Fibroblast of skin of left biceps (primary cell): ENCODE measurements at places on chromosomes 6 and 20.

DNA sequence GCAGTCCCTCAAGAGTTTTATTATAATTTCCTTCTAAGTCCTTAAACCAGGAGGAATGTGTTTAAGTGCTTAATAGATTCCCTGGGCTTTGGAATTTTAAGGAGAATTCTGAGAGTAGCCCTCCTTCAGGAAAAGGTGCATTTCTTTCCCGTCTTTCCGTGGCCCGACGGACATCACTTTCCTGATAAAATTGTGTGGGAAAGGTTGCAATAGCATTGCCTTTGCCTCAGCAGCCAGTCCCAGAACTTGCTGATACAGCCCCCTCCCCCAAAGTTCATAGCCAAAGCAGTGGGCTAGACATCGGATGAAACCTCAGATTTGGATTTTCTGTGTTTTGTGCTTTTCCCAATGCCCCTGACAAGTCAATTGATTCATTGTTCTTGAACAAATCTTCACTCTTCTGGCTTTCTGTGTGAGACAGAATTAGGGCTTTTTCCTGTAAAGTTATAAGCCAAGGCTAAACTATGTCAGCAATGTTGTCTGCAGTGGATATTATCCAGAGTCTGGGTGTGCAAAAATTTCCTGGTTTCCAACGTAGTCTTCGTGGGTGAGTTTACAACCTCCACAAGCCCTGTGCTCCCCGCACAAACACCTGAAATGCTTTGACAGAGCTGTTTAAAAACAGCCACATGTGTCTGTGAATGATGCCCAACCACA lies 1.1 kb upstream of the SMOC2 start:
- no peak for DNase-seq

GRCh38 chr6:36491378-36491965 lies 48.7 kb downstream of the KCTD20 start:
- DNase-seq = no peak

GRCh38 chr6:150150821-150151646 lies 8.2 kb downstream of the PPP1R14C start:
- DNase-seq = no peak

GRCh38 chr6:101711518-101711917 lies 318.0 kb downstream of the GRIK2 start:
- DNase-seq = no peak

GRCh38 chr6:54899986-54900385 lies 53.4 kb downstream of the FAM83B start:
- DNase-seq = no peak

DNA sequence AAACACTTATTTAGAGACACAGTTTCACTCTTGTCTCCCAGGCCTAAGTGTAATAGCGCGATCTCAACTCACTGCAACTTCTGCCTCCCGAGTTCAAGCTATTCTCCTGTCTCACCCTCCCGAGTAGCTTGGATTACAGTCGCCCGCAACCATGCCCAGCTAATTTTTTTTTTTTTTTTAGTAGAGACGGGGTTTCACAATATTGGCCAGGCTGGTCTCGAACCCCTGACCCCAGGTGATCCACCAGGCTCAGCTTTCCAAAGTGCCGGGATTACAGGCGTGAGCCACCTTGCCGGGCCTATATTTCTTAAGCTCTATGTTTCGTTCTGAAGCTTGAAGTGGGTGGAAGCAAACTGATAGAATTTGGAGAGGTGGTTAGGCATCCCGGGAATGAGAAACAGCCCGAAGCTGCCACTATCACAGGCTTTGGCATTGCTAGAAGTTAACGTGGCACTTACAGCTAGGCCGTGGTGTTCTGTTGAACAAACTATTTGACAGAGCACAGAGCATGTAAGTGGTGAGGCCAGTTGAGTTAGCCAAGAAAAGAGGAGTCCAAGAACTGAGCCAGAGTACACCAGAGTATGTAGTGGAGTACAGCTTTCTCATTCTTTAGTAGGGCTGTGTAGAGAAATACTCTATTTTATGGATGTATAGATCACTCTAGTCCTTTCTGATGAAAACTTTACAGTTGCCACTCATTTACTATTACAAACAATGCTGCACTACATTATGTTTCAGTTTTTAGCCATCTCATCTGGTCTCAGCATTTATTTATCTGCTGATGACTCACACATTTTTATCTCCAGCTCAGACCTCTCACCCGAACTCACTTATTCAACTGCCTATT lies 62.0 kb upstream of the HFE start:
- no peak for DNase-seq

DNA sequence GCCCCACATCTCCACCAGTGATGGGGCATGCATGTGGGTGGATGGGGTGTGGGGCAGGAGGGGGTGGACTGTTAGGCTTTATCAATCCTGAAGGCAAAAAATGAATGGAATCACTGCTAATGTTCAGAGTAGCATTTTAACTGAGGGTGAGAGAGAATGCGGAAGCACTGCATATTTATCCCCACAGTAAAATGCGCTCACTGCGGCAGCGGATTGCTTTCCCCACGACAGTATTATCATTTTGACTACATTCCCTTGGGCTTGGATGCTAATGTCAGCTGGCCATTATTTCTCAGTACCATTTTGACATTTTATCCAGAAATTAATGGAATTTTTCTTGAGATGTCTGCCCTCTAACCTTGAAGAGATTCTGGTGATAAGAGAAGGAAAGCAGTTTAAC lies 13.4 kb downstream of the ALDH8A1 start:
- DNase-seq = no peak

GRCh38 chr6:26183581-26184366 lies 96.5 kb downstream of the HFE start:
- peak; percentile 70 for DNase-seq

DNA sequence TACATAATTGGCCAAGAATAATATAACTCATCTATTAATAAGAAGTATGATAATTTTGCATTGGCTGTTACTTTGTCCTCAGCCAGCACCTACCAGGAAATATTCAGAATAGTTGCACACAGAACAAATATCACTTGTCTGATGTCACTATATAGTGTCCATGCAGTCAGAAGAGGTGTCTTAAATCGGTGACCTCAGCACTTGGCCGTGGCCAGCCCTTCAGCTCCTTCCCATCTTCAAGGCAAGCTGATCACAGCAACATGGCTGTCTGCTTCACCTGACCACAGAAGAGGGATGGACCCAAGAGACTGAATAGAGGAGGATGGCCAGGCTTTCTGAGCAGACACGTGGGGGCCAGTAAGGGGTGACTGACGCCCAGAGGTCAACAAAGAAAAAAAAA lies 22.2 kb downstream of the PDE10A start:
- no peak for DNase-seq

DNA sequence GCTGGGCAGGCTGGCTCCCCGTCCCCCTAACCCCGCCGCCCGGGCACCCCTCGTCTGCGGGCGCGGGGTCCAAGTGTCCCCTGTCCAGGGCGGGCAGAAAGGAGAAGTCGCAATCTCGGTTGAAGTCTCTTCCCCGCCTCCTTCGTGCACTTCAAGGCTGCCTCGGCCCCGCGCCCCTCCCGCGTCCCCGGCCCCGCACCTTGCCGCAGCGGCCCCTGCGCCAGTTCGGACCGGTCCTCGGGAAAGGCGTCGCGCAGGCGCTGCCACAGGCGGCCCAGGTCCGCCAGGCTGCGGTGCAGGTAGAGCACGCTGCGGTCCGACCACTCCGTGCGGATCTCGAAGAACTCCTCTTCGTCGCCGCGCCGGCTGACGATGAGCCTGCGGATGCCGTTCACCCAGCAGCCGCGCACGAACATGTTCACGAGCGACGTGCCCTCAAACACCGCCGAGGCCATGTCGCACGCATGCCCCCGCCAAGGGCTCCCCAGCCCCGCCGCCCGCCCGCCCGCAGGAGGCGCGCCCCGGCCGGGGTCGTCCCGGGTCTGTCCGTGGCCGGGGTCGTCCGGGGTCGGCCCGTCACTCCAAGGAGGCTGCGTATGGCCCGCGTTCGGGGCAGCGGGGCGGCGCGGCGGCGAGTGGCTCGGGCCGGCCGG lies at the start of gene PXDC1:
PXDC1 (minus strand) TSS at position 637 of the 653 bp plus-strand sequence; CDS start at position 455, 182 bp downstream.
- no peak for DNase-seq

GRCh38 chr6:62480544-62480943 lies 194.5 kb upstream of the KHDRBS2 start:
- no peak for DNase-seq

DNA sequence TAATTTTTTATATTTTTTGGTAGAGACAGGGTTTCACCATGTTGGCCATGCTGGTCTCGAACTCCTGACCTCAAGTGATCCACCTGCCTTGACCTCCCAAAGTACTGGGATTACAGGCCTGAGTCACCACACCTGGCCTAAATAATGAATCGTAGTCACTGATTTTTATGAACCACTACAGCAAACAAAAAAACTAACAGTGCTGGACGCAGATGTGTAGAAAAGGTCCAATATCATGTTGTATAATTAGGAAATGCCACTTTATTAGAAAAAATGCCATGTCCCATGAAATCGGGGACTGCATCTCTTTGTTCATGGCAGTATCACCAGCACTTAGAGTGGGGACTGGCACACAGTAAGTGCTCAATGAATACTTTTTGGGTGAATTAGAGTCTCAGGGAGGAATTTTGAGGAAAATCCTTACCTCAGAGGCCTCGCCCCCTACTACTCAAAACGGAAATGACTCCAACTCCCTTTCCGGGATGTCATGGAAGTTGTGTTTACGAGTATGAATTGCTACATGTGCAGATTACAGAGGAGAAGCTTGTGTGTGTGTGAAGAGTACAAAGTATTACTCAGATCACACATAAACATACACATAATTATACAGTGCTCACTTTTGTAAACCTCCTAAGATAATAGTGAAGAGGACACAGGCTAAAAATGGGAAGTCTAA lies 43.6 kb upstream of the FAM50B start:
- DNase-seq = no peak

DNA sequence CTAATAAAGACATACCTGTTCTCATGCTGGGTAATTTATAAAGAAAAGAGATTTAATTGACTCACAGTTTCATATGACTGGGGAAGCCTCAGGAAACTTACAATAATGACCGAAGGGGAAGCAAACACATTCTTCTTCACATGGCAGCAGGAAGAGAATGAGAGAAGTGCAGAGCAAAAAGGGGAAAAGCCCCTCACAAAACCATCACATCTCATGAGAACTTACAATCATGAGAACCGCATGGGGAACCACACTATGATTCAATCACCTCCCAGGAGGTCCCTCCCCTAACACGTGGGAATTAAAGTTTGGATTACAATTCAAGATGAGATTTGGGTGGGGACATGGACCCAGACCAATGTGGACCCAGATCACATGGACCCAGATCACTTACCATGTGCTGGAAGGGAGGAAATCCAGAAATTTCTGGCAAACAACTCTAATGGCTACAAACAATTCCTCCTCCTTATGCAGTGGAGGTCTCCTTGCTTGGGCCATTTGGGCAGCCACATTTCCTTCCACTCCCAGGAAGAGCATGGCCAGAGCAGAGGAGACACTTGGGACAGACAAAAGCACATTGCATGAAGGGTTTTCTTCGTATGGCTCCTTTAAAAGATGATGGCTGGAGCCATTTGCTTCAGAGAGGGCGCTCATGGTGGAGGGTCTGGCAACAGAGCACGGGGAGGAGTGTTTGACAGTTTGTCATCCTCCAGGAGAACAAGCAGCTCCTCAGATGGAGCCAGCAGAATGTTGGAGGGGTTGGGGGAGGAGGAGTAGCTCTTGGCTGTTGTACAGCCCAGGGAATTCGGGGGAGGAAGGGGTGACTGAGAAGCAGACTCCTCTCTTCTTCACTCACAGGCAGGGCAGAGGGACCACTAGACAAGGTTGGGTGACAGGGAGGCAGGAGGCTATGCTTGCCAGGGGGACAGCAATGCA lies 30.4 kb downstream of the SERPINB9 start:
- no peak for DNase-seq

- DNase-seq = no peak
Measured at GRCh38 chr6:129923530-129924250, 62.6 kb upstream of the TMEM244 start.

GRCh38 chr6:166032366-166033200 lies 135.1 kb downstream of the TBXT start:
- no peak for DNase-seq

DNA sequence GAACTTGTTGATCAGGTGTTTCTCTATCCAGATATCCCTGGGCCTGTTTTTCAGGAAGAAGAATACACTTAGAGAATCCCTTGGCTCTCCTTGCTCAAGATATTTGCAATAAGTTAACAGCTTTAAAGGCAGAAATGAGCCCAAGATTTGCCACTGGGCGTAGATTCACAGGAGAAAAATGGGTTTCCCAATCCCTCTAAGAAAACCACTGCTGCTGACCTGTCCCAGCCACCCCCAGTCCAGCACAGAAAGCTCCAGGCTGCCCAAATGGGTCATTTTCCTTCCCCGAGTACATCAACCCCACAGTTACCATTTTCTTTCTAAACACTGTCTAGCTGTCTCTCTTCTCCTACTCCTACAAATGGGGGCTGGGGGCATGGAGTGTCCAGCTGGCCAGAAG lies 67.3 kb downstream of the ANKRD60 start:
- DNase-seq = no peak

- no peak for DNase-seq
Measured at GRCh38 chr20:3922223-3922982, 33.2 kb downstream of the PANK2 start.

GRCh38 chr6:118551063-118552053 lies 3.3 kb downstream of the PLN start:
- peak; percentile 47 for DNase-seq

GRCh38 chr6:169145991-169146501 lies 107.6 kb downstream of the THBS2 start:
- DNase-seq = peak; percentile 52

GRCh38 chr20:60306105-60306504 lies 347.9 kb downstream of the CDH26 start:
- DNase-seq = no peak
